GM18507 (cell line): ENCODE measurements at places on chromosomes 13 and 19.

- DNase-seq: no peak
Observed at GRCh38 chr19:42097461-42097860, 21.5 kb downstream of the ZNF574 start.

DNA sequence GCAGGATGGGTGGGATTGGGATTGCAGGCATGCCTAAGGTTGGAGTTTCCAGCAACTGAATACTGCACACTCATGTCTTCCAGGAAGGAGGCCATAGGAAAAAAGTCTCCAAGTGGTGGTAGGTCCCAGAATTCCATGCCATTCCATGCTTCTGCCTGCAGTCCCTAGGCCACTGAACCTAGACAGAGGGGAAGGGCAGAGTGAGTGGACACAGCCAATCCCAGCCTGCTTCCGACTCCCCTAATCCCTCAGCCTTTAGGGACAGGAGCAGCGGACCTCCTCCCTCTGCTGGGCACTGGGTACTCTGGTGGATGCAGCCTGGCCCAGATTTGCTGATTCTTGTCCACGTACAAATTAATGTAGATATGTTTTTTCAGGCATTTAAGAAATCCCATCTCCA lies 17.0 kb downstream of the VSTM2B start:
- no peak for DNase-seq

GRCh38 chr13:90015565-90016507 lies 1331.7 kb upstream of the MIR17HG start:
- DNase-seq: no peak

DNA sequence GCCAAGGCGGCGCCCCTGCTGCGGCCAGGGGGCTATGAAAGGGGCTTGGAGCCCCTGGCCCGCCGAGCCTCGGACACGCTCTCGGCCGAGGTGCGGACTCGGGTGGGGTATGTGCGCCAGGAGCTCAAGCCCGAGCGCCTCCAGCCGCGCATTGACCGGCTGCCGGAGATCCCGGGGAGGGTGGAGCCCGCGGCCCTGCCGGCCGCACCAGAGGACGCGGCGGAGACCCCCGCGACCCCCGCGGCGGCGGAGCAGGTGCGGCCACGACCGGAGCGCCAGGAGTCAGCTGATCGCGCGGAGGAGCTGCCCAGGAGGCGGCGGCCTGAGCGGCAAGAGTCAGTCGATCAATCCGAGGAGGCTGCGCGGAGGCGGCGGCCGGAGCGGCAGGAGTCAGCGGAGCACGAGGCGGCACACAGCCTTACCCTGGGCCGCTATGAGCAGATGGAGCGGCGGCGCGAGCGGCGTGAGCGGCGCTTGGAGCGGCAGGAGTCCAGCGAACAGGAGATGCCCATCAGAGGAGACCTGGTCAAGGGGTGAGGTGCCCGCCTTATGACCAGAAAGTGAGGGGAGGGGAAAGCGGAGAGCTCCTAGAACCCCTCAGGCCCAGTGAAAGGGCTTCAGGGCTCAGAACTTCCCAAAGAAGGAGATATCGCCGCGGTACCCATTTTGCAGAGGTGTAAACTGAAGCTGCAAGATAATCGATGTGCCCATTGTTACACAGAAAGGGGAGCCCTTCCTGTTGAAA lies 8.8 kb upstream of the SHKBP1 start:
- no peak for DNase-seq
